ENCODE measurements at places on chromosomes 6 and 20.

DNA sequence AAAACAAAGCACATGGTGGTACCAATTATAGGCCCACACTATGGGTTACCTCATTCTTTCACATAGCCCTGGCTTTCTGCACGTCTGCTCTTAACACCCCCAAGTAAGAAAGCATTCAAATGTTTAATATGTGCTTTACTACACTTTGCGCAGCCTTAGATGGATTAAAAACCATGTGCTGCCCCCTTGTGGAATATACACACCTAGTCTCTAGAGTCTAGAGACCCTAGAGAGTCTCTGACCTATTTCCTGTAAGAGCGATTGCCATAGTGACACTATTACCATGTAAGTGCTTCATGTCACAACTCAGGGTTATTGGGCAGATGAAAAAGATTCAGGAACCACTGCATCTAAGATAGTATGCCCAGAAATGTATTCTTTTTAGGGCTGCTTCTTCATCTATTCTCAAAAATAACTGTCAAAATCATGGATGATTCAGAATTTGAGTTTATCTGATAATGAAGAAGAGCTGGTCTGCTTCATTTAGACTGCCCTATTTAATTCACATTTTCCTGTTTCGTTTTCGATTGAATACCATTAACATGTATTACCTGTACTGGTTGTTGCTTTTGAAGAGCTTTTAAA lies 186.3 kb downstream of the ADGB start:
- H3K36me3 ChIP-seq = no peaks in the 10 kb centered on the region
- DNase-seq = no peak
- H3K27ac ChIP-seq = no peak overlapping the region
- peaks cover 8% of the 10 kb centered on the region for H3K4me1 ChIP-seq
- no peak overlapping the region for H3K4me3 ChIP-seq
- peaks cover 11% of the 10 kb centered on the region for H3K27me3 ChIP-seq

DNA sequence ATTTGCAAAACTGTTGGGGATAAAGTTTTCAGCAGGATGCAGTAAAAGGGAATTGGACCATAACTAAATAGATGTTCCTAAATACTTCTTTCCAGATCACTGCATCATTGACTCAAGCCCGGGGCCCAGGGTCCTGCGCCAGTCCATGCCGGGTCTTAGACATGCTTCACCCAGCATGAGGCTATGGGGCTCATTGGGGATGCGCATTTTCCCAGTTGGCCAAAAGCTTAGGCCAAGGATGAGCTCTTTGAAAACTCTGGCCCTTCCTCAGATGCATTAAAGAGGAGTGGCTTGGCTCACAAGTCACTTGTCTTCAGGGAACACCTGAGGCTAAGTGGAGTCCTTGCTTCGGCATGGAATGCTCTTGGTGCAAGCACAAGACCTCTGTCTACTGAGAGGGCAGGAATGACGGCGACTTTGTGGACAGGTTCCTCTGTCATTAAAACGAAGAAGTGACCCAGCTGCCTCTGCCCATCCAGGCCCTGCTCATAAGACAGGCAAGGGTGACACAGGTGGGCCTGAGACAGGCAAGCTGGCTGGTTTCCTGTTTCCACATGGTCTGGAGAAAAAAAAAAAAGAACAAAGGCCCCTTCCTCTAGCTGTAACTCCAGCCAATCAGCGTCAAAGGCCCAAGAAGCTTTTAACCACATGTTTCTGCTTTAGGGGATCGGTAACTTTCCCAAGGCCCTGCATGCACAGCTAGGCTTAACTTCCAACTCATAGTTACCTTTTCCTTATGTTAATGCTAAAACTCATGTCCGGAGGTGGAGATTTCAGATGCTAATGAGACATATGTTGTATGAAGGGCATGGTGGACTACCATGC lies 81.4 kb upstream of the CDH4 start:
- no peak for DNase-seq
- H3K36me3 ChIP-seq = no peaks in the 10 kb centered on the region
- H3K27me3 ChIP-seq = peaks cover 26% of the 10 kb centered on the region
- H3K27ac ChIP-seq = no peak overlapping the region
- no peak overlapping the region for H3K4me3 ChIP-seq

DNA sequence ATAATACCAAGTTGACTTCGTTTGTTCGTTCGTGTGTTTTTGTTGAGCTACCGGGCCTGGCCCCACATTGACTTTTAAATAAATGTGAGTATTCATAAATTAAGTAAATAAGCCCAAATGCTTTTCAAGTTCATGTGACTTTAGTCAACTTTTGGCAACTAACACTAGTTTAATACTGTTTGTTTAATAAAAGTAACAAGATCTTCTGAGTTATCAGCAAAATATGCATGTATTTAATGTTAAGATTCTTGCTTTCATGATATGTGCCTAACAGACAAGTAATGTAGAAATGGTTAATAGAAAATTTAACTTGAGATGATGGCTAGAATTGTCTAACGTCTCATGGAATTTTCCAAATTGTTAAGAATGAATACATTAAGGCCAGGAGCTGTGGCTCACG lies 38.7 kb upstream of the ECI2 start:
- no peak overlapping the region for H3K4me3 ChIP-seq
- H3K27me3 ChIP-seq = peaks cover 10% of the 10 kb centered on the region
- H3K4me1 ChIP-seq = peaks cover 3% of the 10 kb centered on the region
- H3K27ac ChIP-seq = no peak overlapping the region

- no peaks in the 10 kb centered on the region for H3K4me1 ChIP-seq
- H3K4me3 ChIP-seq = no peak overlapping the region
- no peak overlapping the region for H3K27ac ChIP-seq
- H3K27me3 ChIP-seq = no peaks in the 10 kb centered on the region
- DNase-seq = no peak
These were observed 288.2 kb downstream of the CENPW start for GRCh38 chr6:126628125-126628524.

DNA sequence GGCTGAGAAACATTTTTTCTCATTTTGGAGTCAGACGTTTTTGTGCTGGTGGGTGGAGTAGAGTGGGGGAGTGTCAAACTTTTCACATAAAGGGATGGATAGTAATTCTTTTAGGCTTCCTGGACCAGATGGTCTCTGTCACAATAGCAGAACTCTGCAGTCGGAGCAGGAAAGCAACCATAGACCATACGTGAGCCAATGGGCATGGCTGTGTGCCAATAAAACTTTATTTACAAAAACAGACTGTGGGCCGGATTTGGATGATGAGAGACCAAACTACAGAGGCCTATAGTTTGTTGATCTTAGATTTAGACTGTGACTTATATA lies 70.8 kb upstream of the SLC22A23 start:
- H3K4me3 ChIP-seq = no peak overlapping the region
- H3K36me3 ChIP-seq = no peaks in the 10 kb centered on the region
- H3K4me1 ChIP-seq = no peaks in the 10 kb centered on the region
- peaks cover 68% of the 10 kb centered on the region for H3K27me3 ChIP-seq
- DNase-seq = no peak
- H3K27ac ChIP-seq = no peak overlapping the region

DNA sequence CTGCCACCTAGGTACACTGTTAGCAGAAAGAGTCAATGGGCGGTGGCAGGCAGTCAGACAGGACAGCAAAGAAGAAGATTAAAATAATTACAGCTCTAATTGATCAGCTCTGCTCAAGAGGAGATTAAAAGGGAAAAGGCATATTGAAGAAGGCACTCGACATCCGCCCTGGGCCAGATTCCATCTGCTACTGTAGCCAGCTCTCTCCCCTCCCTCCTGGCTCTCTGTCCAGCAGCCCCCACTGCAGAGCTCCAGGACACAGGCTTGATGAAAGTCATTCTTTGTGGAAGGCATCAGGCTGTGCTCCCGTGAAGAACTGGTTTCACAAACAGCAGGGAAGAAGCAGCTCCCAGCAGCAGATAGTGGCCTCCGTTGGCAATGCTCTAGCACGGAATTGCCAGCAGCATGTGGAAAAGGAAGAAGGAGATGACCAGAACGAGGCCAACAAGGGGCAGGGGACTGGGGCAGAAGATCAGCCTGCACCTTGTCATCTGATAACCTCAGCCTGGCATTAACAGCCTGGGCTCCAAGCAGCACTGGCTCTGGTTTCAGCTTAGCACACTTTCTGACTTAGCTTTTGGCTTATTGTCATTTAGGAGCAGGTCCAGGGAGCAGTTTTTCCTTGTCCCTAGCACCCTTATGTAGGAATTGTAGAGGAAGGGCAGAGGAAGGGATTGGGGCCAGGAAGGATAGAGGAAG lies 465.9 kb downstream of the KIF16B start:
- H3K4me3 ChIP-seq = no peak overlapping the region
- H3K4me1 ChIP-seq = no peaks in the 10 kb centered on the region
- no peak overlapping the region for H3K27ac ChIP-seq
- H3K36me3 ChIP-seq = no peaks in the 10 kb centered on the region

- peaks cover 2% of the 10 kb centered on the region for H3K36me3 ChIP-seq
- no peak for DNase-seq
- no peak overlapping the region for H3K27ac ChIP-seq
- peaks cover 14% of the 10 kb centered on the region for H3K4me1 ChIP-seq
These were observed 45.8 kb upstream of the PIM1 start for GRCh38 chr6:37123957-37124729.

- no peak overlapping the region for H3K27ac ChIP-seq
- DNase-seq = no peak
- H3K4me3 ChIP-seq = no peak overlapping the region
- H3K27me3 ChIP-seq = no peaks in the 10 kb centered on the region
- no peaks in the 10 kb centered on the region for H3K4me1 ChIP-seq
These were observed 263.4 kb downstream of the NKAIN2 start for GRCh38 chr6:124066946-124067552.

- no peaks in the 10 kb centered on the region for H3K36me3 ChIP-seq
- DNase-seq = no peak
- no peaks in the 10 kb centered on the region for H3K27me3 ChIP-seq
- no peak overlapping the region for H3K4me3 ChIP-seq
These were observed 390.6 kb upstream of the PLCB4 start for GRCh38 chr20:8678098-8678776.

DNA sequence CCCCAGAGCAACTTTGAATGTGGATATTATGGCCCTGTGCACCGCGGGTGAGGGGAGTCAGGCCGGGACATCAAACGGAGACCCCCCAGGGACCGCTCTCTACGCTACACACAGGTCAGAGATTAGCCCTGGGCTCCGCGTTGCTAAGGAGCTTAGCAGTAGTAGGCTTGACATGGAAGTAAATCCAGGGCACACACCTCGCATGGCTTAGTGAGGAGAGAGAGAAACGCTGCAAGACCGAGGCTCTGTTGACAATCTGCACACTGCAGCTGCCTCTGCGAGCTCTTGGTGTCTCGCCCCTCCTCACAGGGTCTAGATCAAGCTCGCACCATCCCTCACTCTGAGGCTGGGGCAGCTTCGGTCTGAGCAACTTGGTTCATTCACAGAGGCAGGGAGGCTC lies 116.1 kb upstream of the CDH4 start:
- no peak overlapping the region for H3K4me3 ChIP-seq
- H3K4me1 ChIP-seq = no peaks in the 10 kb centered on the region
- no peak for DNase-seq
- peaks cover 49% of the 10 kb centered on the region for H3K27me3 ChIP-seq
- no peaks in the 10 kb centered on the region for H3K36me3 ChIP-seq

GRCh38 chr6:46024124-46024769 lies 8.6 kb upstream of the CLIC5 start:
- no peaks in the 10 kb centered on the region for H3K4me1 ChIP-seq
- H3K4me3 ChIP-seq = no peak overlapping the region
- H3K27ac ChIP-seq = no peak overlapping the region
- H3K27me3 ChIP-seq = peaks cover 4% of the 10 kb centered on the region
